ENCODE measurements at places on chromosomes 2 and 18.
A peak's percentile ranks its signal among the peaks of the same experiment; 100 is the strongest.

GRCh38 chr2:43054367-43054766 is 172.0 kb downstream of the ZFP36L2 start:
- DNase-seq: no peak

- DNase-seq: peak; percentile 32
Observed at GRCh38 chr18:36374262-36374661, 76.7 kb downstream of the FHOD3 start.

- DNase-seq: peak; percentile 69
Observed at GRCh38 chr2:223076573-223076972, 24.6 kb downstream of the KCNE4 start.

GRCh38 chr2:139529080-139529479 is 748.9 kb upstream of the NXPH2 start:
- no peak for DNase-seq

- DNase-seq: peak; percentile 50
Observed at GRCh38 chr2:218003281-218003944, 618 bp upstream of the TNS1 start.

GRCh38 chr2:181992776-181993175 is 7.1 kb downstream of the PPP1R1C start:
- no peak for DNase-seq

- no peak for DNase-seq
Observed at GRCh38 chr2:85992611-85993010, 103.8 kb upstream of the ST3GAL5 start.

- DNase-seq: no peak
Observed at GRCh38 chr2:23484275-23484674, 99.3 kb downstream of the KLHL29 start.

GRCh38 chr2:128868686-128869551 is 550.3 kb upstream of the HS6ST1 start:
- no peak for DNase-seq

- DNase-seq: no peak
Observed at GRCh38 chr2:161204846-161205245, 44.6 kb downstream of the TANK start.

DNA sequence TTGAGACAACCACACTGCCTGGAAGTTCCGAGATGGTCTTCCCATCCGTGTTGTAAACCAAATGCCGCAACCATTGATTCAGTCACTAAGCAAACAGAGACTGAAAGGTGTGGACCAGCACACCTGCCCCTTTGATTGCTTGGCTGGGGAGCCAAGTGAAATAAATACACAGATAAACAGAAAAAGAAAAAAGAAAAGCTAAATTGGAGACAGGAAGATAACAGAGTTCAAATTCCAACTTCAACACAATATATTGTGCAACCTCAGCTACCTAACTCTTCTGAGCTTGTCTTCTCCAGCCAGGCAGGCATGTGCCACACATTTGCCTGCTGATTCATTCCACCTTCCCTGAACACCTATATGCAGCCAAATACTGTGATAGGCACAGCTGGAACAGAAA is 110.9 kb downstream of the PID1 start:
- no peak for DNase-seq

GRCh38 chr18:13477147-13477683 is 249.1 kb downstream of the FAM210A start:
- DNase-seq: no peak

DNA sequence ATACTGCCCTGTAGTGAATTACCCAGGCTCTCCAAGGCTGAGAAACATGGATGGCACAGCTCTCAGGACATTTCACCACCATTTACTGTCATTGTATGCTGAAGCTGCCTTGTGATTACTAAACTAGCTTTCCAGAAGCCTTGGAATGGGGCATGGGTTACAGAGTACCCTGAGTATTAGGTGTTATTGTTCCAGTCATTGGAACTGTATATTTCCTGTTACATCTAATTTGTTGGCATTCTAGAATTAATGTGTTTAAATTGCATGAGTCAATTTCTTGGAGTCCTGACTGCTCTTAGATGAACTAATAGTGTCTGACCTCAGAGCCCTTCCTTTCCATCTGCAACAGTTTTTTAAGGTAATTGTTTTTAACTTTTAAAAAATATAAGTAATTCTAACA is 9.0 kb downstream of the DGUOK start:
- DNase-seq: peak; percentile 25

GRCh38 chr2:104860451-104860790 is 6.5 kb downstream of the POU3F3 start:
- no peak for DNase-seq

DNA sequence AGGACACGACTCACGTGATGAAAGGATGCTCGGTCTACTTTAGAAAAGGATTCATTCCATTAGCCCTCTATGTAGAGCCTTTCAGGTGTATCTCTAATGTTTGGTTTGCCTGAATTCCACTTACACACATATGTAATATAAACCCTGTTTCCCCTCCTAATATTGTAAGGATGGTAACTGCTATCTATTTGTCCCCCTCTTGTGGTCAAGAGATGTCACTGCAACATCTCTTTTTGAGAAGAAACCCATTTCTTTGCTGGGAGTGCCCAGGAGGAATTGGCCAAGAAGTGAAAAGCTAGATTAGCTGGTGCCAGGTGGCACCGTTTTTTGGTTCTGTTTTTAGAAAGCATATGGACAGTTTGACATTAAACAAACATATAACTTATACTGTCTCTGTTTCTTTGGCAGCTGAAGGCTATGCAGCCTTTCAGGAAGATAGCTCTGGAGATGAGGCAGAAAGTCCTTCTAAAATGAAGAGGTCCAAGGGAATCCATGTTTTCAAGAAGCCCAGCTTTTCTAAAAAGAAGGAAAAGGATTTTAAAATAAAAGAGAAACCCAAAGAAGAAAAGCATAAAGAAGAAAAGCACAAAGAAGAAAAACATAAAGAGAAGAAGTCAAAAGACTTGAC is 41.2 kb downstream of the RALBP1 start:
- peak; percentile 52 for DNase-seq

DNA sequence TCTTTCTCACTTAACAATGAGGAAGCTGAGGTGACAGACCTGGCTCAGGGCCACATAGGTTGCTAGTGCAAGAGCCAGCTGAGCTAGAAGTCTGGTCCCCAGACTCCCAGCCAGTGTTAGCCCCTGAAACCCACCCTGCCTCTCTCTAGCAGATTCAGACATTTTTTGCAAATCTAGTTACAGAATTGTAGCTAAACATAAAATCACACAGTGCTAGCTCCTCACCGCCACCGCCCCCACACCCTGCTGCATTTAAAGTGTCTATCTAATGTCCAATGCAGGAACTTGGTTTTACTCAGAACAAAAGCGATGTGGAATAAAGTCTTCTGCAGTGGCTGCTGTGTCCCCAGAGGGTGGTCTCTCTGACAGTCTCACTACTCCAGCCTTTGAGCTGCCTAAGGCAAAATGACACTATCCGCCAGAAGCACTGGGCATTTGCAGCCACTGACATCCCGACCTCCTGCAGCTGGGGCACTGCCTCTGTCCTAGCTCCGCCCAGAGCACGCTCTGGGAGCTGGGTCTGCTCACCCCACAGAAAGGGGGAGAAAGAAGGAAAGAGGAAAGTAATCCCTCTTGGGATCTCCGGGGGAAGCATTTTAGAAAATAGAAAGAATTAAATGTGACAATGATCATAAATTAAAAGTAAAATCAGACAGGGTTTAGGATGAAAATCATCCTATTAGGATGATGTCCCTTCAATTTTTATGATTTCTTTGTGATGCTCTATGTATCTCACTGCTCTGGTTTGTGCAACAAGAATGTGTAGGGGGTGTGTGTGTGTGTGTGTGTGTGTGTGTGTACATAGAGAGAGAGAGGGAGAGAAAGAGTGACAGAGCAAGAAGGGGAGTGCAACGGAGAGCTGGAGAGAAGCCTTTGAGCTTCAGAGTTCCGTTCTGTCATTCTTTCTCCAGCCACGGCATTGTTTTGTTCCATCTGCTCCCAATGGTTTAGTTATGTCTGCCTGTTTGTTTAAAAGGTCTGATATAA is 50.5 kb upstream of the ST8SIA3 start:
- DNase-seq: no peak

- DNase-seq: no peak
Observed at GRCh38 chr2:151851761-151852160, 23.5 kb upstream of the ARL5A start.

- peak; percentile 90 for DNase-seq
Observed at GRCh38 chr2:35548171-35548570, 807.4 kb upstream of the CRIM1 start.

- no peak for DNase-seq
Observed at GRCh38 chr2:176147210-176147799, 4.0 kb upstream of the HOXD4 start.

DNA sequence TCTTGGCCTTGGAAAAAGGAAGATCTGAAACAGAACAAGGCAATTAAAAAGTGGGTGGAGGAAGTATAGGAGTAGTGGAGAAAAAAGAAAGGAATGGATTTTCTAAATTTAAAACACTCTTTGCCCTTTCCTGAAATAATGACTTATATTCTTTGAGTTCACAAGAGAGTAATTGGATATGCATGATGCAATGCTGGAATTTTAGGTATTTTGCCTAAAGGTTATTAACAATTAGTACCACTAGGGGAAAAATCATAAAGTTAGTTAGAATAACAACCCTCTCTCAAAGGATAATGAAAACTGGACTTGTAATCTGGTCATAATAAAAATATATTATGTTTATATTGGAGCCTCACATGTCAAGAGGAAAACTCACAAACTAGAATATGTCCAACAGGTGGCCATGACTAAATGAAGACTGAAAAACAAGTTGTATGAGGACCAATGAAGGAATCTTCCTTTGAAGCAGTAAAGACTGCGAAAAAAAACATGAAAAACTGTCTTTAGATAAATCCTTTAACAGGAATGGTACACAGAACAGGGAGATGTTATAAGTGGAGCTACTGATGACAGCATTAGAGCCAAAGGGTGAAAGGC is 281.8 kb downstream of the NCKAP5 start:
- peak; percentile 76 for DNase-seq

GRCh38 chr18:62239475-62239874 is 52.4 kb downstream of the RELCH start:
- DNase-seq: no peak

DNA sequence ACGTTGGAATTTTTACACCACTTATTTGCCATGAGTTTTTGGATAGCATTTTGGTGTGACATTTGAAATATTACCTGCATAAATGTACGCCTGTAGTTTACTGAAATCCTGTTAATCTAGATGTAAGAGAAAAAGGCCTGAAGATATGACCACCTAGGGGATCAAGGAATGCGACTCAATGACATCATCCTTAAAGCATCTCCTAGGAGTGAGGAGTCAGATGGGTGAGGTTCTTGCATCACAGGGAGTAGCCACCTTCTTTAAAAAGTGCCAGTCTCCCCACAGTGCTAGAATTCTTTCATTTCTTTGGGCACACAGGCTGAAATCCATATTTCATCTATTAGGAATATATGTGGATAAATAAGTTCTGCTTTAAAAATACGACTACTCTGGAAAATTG is 34.5 kb downstream of the ADCYAP1 start:
- DNase-seq: no peak

DNA sequence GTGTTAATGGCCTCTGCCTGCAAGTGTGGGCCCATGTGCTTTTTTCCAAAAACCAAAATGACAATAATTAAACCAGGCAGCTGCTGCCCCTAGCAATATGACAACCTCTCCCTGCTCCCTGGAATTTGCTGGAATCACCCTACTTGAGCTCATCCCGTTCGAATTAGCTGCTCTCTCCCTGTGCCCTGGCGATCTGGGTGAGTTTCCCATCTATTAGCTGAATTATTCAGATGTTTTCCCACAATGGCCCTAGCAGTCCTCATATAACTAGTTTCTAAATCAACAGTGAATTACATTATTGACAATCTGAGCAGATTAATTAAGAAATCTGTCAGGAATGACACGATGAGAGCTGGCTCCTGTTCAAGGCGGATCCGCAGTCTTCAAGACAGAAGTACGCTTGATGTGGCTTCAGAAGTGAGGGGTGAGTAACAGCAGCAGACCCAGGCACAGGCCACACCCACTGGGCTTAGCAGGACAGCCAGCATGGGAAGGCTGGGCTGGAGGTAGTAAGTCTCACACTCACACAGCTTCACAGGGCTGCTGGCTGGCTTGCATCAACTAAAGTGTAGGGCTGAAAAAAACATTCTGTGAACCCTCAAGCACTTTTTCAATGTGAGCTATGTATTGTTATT is 366.2 kb upstream of the ID2 start:
- no peak for DNase-seq

DNA sequence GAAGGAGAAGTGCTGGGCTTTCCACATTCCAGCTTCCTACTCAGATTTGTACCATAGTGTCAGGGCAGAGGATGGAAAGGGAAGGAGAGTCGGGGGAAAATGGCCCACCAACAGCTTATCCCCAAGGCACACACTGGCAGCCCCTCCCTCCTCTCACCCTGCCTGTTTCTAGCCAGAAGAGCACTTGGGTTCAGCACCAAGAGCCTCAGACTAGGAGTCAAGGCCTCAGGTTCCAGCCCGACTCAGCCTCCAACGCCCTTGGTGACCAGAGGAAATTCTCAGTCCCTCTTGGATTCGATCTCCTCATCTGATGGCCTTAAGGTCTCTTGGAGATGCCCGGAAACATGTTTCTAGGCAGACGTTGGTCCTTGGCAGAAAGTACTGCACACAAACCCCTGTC is 53.9 kb downstream of the TNS1 start:
- DNase-seq: no peak

DNA sequence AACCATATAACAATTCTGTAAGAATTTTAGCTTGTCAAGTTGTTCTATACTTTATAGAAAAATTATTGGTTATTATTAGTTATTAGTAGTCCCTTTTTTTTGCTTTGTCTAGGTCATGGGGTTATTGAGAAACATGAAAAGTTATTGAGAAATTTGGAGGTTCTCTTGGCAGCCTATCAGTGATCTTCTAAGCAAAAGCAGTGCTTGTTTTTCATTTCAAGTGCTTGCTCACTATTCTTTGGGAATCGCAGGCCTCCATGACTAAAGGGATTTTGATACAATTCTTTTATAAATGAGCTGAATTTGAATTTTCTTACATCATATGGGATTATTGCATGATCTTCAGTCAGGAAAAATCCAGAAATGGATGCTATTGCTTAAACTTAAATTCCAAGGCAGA is 25.8 kb downstream of the PLEKHA3 start:
- no peak for DNase-seq

GRCh38 chr2:187263675-187264560 is 184.1 kb downstream of the CALCRL start:
- DNase-seq: no peak

Measured in HCEC 1CT (cell line).